NCI-H1694 (cell line): ENCODE measurements at places on chromosomes 7 and 10.
A peak's percentile ranks its signal among the peaks of the same experiment; 100 is the strongest.

GRCh38 chr7:127392566-127393367 is at the start of gene ZNF800:
TSS of gene ZNF800 (minus strand) at chr7:127392708. CDS start at chr7:127391557, 1,151 bp downstream.
- DNase-seq, result peak; percentile 60

GRCh38 chr10:30184397-30185033 is 125.1 kb upstream of the JCAD start:
- no peak for DNase-seq

- no peak for DNase-seq
These were observed 296.2 kb downstream of the MAGI2 start for GRCh38 chr7:79157281-79157680.

GRCh38 chr10:119113751-119114732 is 10.1 kb downstream of the DENND10 start:
- no peak for DNase-seq

DNA sequence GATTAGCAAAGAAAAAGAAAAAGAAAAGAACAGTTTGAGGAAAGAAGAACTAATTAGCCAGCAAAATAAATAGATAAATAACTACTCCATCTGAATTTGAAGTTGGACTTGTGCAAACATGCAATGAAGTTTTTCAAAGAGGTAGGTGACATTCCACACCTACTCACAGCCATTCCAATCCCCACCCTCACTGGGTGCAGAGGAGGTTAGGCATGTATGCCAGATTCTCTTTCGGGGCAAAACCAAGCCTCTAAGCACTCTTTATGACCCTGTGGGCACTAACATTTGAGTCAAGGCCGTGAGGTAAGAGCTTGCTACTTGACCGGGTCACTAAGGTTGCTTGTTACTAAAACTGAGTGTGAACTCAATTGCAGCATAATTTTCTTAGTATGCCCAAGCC is 108.4 kb upstream of the SEMA3A start:
- DNase-seq, result no peak

DNA sequence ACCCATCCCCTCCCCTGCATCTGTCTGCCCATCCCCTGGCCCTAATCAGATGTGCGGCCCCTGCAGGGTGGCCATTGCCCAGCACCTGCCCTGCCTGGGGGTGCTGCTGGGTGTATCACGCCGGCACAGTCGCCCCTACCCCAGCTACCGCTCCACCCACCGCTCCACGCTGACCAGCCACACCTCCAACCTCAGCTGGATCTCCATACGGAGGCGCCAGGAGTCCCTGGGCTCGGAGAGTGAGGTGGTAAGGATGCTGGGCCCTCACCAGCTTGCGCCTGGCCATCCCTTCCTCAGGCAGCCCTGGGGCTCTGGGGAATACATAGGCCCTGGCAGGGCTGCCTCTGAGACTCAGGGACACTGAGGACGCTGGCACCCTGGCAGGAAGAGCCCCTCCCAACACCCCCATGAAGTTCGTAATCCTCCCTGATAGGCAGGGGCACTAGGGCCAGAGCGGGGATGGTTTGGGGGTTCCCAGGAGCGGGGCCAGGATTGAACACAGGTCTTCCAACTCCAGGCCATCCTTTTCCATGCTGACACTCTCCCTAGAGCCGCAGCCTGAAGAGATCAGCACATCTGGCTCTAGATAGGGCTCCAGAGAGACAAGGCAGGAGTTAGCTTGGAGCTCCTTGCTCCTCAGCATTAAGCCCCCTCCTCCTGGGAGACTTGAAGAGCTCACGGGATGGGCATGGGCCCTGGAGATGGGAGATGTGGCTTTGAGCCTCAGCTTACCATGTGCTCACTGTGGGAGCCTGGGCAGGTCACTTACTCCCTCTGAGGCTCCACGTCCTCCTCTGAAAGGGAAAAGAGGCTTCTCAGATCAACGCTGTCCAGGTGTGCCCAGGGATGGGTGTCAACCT is 5.9 kb upstream of the LDB3 start:
- no peak for DNase-seq

DNA sequence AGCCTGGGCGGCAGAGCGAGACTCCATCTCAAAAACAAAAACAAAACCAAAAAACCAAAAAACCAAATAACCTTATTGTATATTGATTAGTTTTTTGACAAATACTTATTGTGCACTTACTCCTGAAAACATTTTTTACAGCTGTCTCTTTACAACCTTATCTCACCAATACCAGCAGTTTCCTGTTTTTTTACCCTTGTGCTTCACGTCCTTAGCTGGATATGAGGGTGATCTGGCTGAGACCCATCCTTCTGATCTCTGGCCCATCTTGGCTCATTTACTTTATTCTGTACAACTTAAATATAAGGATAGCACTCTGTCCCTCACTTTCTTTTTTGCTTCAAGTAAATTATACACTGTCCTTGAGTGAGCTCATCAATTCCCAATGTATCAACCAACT is 104.6 kb upstream of the DNAJB12 start:
- no peak for DNase-seq

DNA sequence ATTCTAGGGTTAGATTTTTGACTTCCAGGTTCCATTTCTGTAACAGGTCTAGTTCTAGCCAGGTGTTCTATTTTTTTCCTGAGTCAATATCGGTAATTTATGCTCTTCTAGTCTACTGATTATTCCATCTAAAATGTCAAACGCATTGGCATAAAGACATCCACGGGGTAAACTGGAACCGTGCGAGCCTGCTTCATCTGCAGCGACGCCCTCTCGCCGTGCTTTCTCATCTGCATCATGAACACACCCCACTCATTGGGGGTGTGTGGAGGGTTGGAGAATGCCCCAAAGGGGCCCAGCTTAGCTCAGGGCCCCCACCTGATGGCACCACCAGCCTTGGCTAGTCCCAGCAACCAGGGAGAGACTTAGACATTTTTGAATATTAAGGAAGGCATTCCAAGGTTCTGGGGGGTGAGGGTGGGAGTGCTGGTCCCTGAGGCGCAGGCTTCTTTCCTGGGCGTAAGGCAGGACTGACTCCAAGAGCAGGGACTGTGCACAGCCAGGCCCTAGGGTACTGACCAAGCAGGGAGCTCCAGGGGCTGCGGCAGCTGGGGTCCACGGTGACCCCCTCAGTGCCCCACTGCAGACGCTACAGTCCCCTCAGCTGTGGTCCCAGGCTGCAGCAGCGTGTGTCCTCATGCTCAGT is 12.9 kb upstream of the CRYGN start:
- no peak for DNase-seq

- DNase-seq, result no peak
These were observed 63.3 kb upstream of the NANOS1 start for GRCh38 chr10:118966076-118966849.

GRCh38 chr7:7395785-7396184 is 139.9 kb downstream of the COL28A1 start:
- no peak for DNase-seq

GRCh38 chr10:33193701-33194521 is 140.6 kb downstream of the NRP1 start:
- DNase-seq, result no peak

- DNase-seq, result no peak
These were observed 108.0 kb downstream of the DOCK1 start for GRCh38 chr10:127013211-127013656.

DNA sequence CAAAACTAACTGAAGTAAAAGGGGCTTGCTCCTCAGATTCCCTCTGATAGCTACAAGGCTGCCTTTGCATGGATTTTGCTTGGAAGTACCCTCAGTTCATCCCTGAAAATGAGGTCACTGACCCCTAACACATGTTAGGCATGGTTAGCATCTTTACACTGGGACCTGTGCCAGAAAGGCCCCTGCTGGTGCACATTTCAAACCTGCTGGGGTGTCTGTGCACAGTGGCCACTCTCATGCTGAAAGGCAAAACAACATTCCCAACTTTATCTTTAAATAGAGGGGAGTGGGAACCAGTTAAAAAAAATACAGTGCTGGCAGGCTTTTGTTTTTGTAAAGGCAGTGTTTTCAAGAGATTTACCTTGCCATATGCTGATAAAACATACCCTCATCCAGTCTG is 99.1 kb downstream of the ANK3 start:
- no peak for DNase-seq

- no peak for DNase-seq
These were observed 86.5 kb downstream of the NEURL1 start for GRCh38 chr10:103580011-103580410.

DNA sequence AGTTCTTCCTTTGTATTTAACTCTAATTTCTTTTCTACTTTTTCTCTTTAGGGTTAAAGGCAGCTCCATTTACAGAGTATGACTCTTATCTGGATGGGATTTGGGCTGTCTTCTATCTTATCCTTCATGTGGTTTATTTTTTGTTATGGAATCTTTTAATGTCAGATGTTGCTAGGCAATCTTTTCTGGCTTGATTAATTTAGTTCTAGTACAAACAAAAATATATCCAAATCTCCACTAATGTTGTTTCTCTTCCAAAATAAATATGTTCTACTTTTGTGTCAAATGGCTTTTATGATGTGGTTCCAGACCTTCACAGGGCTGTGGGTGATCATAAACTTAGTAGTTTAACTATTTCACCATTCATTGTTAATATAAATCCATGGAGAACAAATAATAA is 246.9 kb downstream of the AHR start:
- DNase-seq, result no peak

GRCh38 chr7:45153233-45153632 is 4.4 kb upstream of the RAMP3 start:
- DNase-seq, result no peak

DNA sequence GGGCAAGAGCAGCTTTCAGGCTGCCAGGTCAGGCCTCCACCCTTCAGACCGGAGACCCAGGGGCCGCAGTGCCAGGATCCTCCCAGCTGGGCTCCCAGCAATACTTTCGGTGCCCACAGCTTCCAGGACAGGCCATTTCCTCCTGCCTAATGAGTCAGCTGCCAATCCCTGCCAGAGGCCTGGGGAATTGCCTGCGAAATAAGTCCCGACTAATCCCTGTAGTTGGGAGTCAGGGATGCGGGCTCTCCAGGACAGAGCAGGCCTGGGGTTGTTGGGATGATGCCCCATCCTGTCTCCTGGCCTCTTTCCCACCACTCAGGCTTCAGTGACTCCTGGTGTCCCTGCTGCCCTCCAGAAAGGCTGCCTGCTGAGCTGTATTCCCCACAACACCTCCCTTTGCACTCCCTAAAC is 143.5 kb upstream of the UNC5B start:
- DNase-seq, result no peak

DNA sequence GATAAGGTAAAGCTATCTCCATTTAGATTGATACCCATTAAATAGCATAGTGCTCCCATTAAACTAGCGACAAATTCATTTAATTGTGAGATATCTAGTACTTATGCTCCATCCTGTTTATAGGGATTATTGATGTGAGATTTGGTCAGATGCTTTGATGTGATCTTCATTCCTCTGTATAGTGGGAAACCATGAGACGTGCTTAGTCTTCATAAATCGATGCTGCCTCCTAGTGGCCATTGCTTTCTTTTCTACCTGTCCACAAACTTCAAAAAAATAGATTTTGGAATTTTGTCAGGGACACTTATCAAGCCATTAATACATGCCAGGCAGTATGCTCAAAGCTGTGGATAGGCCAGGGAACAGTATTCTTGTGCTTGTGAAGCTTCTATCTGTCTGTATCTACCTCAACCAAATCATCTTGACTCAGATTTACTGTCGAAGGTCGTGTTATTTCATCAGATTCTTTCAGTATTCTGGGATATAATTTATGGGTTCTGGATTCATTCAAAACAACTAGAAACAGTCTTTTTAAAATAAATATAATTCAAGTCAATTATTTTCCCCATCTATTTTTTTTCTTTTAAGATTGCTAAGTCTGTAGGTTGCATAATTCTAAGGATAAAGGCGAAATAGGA is 12.0 kb downstream of the LSM8 start:
- DNase-seq, result peak; percentile 73

- no peak for DNase-seq
These were observed 383.1 kb downstream of the ADRA2A start for GRCh38 chr10:111459967-111460366.

GRCh38 chr10:30115626-30115940 is 56.2 kb upstream of the JCAD start:
- no peak for DNase-seq

DNA sequence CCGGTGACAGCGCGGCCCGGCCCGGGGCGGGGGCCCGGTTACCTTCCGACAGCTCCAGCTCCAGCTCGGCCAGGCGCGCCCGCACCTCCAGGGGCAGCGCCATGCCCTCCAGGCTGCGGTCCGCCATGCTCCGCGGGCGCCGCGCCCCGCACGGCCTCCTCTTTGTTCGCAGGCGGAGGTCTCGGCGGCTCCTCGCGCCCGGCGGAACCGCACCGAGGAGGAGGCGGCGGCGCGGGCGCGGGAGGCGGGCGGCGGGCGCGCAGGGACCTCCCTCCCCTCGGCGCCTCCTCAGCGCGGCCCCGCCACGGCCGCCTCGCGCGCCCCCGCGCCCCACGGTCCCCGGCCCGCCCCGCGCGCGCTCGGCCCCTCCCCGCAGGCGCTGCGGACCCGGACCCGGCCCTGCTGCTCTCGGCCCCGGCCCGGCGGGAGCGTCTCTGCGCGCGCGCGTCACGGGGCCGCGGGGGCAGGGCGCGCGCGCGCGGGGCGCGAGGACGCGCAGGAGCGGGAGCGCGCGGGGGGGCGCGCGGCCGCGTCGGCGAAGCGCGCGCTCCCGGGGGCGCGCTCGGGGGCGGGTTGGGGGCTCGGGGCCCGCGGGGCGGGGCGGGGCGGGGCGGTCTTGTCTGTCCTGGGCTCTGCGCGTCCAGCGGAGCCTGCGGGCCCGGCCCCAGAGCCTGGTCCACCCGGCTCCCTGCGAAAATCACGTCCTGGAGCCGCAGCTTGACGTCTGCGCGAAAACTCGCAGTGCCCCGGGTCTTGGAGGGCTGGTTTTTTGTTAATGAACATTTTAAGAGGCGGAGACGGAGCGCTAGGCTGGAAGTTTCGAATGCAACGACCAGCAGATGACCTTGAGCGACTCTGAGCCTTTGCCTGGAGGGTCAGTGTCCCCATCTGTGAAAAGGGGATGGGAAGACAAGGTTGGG is at the start of gene DIP2C:
Gene DIP2C (minus strand): TSS at position 217 of the 920 bp plus-strand sequence. CDS start 90 bp downstream, at position 127.
- no peak for DNase-seq

DNA sequence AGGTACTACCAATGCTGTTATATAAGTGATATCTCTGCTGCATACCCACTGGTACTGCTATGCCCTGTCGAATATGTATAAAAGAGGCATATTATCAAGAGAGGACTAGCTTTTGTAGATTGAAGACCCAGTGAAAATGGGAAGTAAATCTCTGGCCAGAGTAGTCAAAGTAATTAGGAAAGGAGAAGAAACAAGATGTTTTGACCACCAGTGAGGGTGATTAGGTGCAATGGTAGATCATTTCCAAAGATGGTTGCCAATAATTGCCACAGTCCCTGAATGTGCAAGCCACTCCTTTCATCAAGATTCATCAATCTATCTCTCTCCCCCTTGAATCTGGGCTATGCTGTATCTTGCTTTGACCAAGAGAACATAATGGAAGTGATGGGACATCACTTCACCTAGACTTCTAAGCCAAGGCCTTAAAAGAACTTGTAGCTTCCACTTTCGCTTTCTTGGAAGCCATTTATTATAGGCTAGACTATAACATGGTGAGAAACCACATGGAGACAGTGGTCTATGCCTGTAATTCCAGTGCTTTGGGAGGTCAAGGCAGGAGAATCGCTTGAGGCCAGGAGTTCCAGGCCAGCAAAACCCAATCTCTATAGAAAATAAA is 52.6 kb upstream of the ST8SIA6 start:
- no peak for DNase-seq

- DNase-seq, result no peak
These were observed 326.6 kb upstream of the KLF6 start for GRCh38 chr10:4111643-4112042.
